ENCODE measurements at places on chromosomes 6 and 20. TPM values are rescaled to one million over a fixed set of nuclear protein-coding genes. Genes with fewer than 3 reads are reported as not detected.

DNA sequence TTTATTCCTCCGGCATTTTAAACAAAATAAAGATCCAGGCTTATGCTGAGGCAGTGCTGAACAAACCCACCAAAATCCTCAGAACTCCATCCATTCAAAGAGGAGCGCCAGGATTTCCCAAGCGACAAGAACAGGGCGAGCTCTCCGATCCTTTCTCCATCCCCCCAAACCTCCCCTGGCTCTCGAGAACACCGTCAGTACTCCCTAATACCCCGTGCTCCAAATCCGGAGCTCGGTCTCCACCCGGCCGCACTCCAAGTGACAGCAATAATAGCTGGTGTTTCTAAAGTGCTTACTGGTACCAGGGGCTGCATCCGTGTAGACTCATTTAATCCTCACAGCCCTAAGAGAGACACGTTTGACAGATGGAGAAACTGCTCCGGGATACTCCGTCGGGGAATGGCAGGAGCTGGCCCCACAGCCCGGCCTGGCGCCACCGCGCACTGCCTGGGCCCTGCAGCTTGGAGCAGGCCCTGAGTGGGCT lies 277.1 kb upstream of the QKI start:
- H3K4me1 ChIP-seq = no peaks in the 10 kb centered on the region
- DNase-seq = no peak
- no peak overlapping the region for H3K27ac ChIP-seq
- H3K4me3 ChIP-seq = no peak overlapping the region

- no peak overlapping the region for H3K27ac ChIP-seq
- no peak overlapping the region for H3K4me3 ChIP-seq
- no peak for DNase-seq
Measured at GRCh38 chr20:51353491-51353890, 189.0 kb downstream of the NFATC2 start.

DNA sequence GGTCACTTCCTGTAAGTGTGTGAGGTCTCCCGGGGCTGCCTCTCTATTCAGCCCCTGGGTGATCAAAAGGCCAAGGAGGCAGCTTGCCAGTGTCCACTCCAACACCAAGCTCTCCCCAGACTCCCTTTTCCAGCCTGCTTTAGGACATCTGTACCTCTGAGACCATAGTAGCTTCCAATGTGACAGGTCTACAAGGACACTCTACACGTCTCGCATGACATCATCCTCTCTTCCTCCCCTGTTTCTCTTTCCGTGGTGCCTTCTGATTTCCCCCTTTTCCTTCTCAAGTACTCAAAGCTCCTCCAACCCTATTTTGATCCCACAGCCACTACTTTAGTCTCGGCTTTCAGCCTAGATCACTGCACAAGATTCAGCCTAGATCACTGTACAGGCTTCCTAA lies 26.4 kb downstream of the HLA-F start:
- peak overlapping the region; percentile 69 for H3K4me3 ChIP-seq
- H3K4me1 ChIP-seq = peaks cover 21% of the 10 kb centered on the region
- no peak for DNase-seq
- peaks cover 67% of the 10 kb centered on the region for H3K27me3 ChIP-seq

DNA sequence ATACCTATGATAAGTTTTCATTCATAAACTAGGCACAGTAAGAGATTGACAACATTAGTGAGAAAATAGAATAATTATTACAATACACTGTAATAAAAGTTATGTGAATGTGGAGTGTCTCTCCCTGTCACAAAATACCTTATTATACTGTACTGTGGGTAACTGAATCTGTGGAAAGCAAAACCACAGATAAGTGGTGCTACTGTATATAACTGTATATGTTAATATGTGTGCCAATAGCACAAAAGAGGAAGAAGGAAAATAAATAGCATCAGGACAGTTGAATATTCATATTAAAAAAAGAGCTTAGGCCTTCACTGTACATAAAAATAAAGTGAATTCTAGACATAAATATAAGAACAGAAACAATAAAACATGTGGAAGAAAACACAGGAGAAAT lies 243.5 kb downstream of the CDKAL1 start:
- no peak overlapping the region for H3K27ac ChIP-seq
- no peaks in the 10 kb centered on the region for H3K36me3 ChIP-seq
- H3K4me3 ChIP-seq = no peak overlapping the region
- DNase-seq = no peak
- no peaks in the 10 kb centered on the region for H3K27me3 ChIP-seq
- no peaks in the 10 kb centered on the region for H3K4me1 ChIP-seq

GRCh38 chr6:75931011-75931680 lies 141.3 kb downstream of the IMPG1 start:
- H3K36me3 ChIP-seq = no peaks in the 10 kb centered on the region
- H3K4me1 ChIP-seq = no peaks in the 10 kb centered on the region
- H3K27ac ChIP-seq = no peak overlapping the region
- H3K4me3 ChIP-seq = no peak overlapping the region

DNA sequence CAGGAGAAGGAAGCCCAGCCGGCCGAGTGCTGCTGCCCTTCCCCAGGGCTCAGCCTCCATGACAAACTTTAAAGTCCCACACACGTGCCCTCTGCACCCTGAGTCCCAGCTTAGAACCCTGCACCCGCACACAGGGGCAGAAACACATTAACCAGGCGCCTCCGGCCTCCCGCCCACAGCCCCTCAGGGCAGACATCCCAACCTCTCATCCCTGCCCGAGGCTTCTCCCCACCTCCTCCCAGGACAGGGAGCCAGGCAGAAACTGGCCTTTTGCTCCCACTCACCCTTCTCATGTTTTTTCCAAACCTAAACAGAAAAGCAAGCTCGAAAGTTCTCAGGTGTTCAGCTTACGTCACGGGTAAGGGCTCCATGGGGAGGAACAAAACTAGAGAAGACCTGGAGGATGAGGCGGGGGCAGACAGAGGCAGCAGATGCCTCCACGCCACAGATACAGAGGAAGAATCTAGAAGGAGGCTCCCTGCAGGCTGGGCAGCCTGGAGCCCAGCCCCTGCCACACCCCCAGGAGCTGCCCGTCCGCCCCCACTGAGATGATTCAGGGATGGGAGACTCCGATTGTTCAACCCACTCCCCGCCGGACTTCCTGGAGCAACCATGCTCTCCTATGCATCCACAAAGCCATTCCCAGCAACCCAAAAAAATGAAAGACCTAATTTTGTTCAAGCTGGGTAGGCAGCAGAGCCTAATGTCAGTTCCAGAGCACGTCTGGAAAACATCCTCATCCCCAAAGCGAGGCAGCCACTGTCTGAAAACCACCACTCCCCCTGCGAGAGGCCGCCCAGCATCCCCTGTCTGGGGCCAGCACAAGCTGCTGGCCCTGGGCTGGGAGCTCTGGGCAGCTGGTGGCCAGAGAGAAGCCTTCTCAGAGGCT lies 8.8 kb downstream of the KCNQ2 start:
- peaks cover 4% of the 10 kb centered on the region for H3K4me1 ChIP-seq
- H3K27ac ChIP-seq = no peak overlapping the region
- H3K36me3 ChIP-seq = no peaks in the 10 kb centered on the region

DNA sequence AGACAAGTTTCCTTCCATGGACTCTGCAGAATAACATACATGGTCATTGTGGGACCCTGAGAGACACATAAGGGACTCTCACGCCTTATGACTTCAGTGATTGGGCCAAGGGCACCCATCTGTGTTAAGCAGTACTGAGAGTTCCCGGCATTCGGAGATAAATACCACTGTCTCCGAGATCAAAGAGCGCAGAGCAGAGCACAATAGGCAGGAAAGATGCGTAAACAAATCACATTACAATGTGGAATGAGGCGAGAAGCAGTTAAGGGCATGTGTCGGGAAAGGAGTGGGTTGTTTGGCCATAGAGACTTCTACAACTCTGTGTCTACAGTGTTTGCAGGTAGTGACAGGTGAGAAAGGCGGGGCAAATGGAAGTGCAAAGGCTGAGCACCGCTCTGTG lies 57.6 kb downstream of the NRSN1 start:
- H3K4me1 ChIP-seq = no peaks in the 10 kb centered on the region
- peak; percentile 32 for DNase-seq
- no peak overlapping the region for H3K27ac ChIP-seq
- H3K36me3 ChIP-seq = no peaks in the 10 kb centered on the region

DNA sequence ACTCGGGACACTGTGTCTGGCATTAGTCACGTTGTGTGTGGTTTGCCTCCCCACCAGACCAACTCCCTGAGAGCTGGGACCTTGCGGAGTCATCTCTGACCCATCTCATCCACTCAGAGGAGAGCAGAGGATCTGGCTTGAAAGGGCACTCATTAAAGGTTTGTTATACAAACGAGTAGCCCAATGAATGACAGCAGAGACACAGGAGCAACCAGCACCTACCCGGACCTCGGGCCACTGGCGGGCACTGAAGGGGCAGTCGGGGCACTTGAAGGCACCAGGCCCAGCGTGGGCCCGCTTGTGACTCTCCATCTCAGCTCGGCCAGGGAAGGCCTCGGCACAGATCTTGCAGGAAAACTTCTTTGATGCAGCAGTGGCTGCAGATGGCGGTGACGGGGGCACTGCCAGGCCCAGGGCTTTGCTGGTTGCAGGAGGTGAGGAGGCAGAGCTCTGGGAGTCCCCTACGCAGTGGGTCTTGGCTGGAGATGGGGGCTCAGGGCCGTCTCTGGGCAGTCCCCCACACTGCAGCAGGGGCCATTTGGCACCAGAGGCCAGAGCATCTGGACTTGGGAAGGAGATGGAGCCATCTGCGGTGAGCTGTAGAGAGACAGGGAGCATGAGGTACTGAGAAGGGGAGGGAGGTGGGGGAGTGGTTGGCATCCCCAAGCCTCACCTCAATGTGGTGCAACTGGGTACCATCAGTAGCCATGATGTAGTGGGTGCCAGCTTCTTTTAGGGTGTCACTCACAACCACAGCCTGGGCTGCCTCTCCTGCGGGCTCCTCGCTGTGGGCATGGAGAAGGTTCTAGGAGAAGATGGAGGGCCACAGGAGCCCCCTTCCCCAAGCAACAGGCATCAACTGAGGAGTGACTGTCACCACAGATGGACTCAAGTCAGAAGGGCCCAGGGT lies 17.7 kb downstream of the PCIF1 start:
- no peak overlapping the region for H3K4me3 ChIP-seq
- no peaks in the 10 kb centered on the region for H3K36me3 ChIP-seq
- H3K4me1 ChIP-seq = no peaks in the 10 kb centered on the region
- H3K27ac ChIP-seq = no peak overlapping the region
- DNase-seq = no peak

RIPOR2 gene
- total RNA-seq = 22.5 TPM

DNA sequence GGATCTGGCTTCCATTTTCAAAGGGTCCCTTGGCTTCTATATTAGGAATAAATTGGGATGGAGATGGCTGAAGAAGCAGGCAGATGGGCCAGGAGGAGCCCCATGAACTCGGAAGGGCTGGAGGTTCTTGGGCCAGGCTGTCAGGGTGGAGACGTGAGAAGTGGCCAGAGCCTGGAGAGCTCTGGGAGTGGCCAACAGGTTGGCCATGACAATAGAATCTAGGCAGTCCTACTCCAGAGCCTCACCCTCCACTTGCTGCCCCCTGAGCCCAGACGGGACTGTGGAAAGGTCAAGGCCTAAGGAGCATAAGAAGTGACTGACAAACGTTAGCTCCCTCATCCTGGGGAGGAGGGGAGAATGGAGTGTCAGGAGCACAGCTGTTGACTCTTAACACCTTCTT lies 62.1 kb downstream of the STK35 start:
- no peak overlapping the region for H3K4me3 ChIP-seq

DNA sequence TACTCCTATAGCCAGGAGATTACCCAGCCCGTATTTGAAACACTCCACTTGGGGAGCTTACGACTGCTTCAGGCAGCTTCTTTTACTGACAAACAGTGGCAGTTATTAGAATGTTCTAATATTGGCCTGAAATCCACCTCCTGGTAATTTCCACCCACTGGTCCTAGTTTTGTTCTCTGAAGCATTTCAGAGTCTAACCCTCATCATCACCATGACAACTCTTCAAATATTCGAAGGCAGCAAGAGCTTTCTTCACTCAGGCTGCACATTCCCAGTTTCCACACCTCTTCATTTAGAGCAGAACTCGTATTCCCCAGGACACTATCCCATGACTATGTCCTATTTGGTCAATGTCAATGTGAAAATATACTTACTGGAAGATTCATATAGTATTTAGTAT lies 325.6 kb downstream of the UBE3D start:
- peaks cover 48% of the 10 kb centered on the region for H3K4me1 ChIP-seq
- H3K27ac ChIP-seq = peak overlapping the region; percentile 51
- H3K4me3 ChIP-seq = no peak overlapping the region

GRCh38 chr6:6695625-6696276 lies 107.2 kb downstream of the LY86 start:
- H3K4me3 ChIP-seq = peak overlapping the region; percentile 43
- peaks cover 33% of the 10 kb centered on the region for H3K4me1 ChIP-seq

- DNase-seq = no peak
- 0 out of 2 replicates have a peak, but pooled peaks cover 3% of the 10 kb centered on the region for H3K27me3 ChIP-seq
- no peaks in the 10 kb centered on the region for H3K4me1 ChIP-seq
- H3K4me3 ChIP-seq = no peak overlapping the region
- H3K36me3 ChIP-seq = no peaks in the 10 kb centered on the region
- H3K27ac ChIP-seq = no peak overlapping the region
Measured at GRCh38 chr6:170022291-170022722, 268.6 kb downstream of the DLL1 start.

DNA sequence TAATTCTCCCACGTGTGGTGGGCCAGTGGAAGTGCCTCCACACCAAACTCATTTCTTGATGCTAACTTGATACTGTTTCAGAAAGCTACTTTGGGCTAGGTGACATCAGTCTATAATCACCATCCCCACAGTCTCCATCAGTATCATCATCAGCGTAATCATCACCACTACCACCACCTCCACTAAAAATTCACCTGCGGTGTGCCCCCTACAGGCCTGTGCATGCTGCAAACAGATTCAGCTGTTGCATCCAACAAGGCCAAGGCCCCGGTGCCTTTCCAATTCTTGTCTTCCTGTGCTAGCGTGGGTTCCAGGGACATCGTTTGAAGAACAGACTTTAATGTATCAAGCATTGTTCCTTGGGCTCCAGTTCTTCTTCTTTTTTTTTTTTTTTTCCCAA lies 201.3 kb upstream of the EXOC2 start:
- H3K27me3 ChIP-seq = no peaks in the 10 kb centered on the region
- no peak overlapping the region for H3K4me3 ChIP-seq
- no peaks in the 10 kb centered on the region for H3K36me3 ChIP-seq
- DNase-seq = peak; percentile 53
- no peak overlapping the region for H3K27ac ChIP-seq
- H3K4me1 ChIP-seq = no peaks in the 10 kb centered on the region

DNA sequence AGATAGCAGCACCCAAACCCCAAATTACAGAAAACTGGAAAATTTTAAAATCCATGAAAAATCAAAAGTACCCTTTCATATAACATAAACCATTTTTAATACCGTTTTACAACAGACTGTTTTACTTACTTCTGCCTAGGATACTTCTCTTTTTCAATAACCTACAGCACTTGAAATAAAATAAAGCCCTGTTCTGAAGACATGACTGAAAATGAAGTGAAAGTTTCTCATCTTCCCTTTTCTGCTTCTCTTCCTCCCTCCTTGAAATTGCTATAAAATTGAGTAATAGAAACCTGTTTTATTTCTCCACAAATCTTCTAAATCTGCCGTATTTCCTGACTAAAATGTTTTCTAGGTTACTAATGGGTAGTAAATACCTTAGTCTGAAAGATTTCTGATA lies 20.3 kb downstream of the MMS22L start:
- H3K4me1 ChIP-seq = no peaks in the 10 kb centered on the region
- H3K27me3 ChIP-seq = no peaks in the 10 kb centered on the region
- peaks cover 50% of the 10 kb centered on the region for H3K36me3 ChIP-seq
- no peak overlapping the region for H3K4me3 ChIP-seq
- H3K27ac ChIP-seq = no peak overlapping the region

RUNX2 gene
- 1.7 TPM for total RNA-seq

All from GM23338 (cell line).